ENCODE measurements at places on chromosomes 7 and 10. TPM values are rescaled to one million over a fixed set of nuclear protein-coding genes. Genes with fewer than 3 reads are reported as not detected.

The UNC5B gene
- total RNA-seq, result 0.87 TPM

The TAS2R3 gene
- not detected for total RNA-seq

The KCNIP2 gene
- total RNA-seq, result 1.1 TPM

The MCM10 gene
- 25.2 TPM for total RNA-seq

The KIAA1217 gene
- 3.1 TPM for total RNA-seq

The CCDC3 gene
- total RNA-seq, result 0.95 TPM

The ZNF479 gene
- not detected for total RNA-seq

The GHRHR gene
- not detected for total RNA-seq

The FAM25A gene
- total RNA-seq, result not detected

The LIPM gene
- not detected for total RNA-seq

The CALCR gene
- not detected for total RNA-seq

The ASAH2 gene
- total RNA-seq, result 3.3 TPM

The FAM25C gene
- total RNA-seq, result 2.0 TPM

The PKD2L1 gene
- total RNA-seq, result 0.15 TPM

The ZCCHC24 gene
- 5.3 TPM for total RNA-seq

The NPC1L1 gene
- 0.06 TPM for total RNA-seq

The KAT6B gene
- 7.1 TPM for total RNA-seq

The WNT2 gene
- total RNA-seq, result not detected

The CALML5 gene
- total RNA-seq, result not detected

The SPDYE6 gene
- total RNA-seq, result not detected

The DGKI gene
- total RNA-seq, result 0.38 TPM

The RASSF4 gene
- 1.5 TPM for total RNA-seq

The DLX6 gene
- total RNA-seq, result not detected

The PALD1 gene
- 5.9 TPM for total RNA-seq

The SFMBT2 gene
- total RNA-seq, result 14.9 TPM

The NPY4R2 gene
- total RNA-seq, result 30.4 TPM

The SGCE gene
- total RNA-seq, result 58.1 TPM

The NODAL gene
- not detected for total RNA-seq

The AKR1C8 gene
- total RNA-seq, result 0.49 TPM

The PNLIPRP3 gene
- total RNA-seq, result not detected

The FAM13C gene
- total RNA-seq, result 0.28 TPM

The ANKRD2 gene
- total RNA-seq, result 4.2 TPM

The SLC16A12 gene
- not detected for total RNA-seq

The FGF8 gene
- total RNA-seq, result 0.08 TPM

The GRM3 gene
- not detected for total RNA-seq

The C10orf67 gene
- 0.06 TPM for total RNA-seq

The CTBP2 gene
- total RNA-seq, result 102 TPM

The HOXA2 gene
- 1.4 TPM for total RNA-seq

The NANOS1 gene
- total RNA-seq, result 2.8 TPM

The GSAP gene
- 3.0 TPM for total RNA-seq

The NUTM2A gene
- 0.07 TPM for total RNA-seq

The CPXM2 gene
- total RNA-seq, result not detected

The UCMA gene
- total RNA-seq, result not detected

The HABP2 gene
- 0.13 TPM for total RNA-seq

The NKX2-3 gene
- total RNA-seq, result 0.06 TPM

The AKR1E2 gene
- 9.2 TPM for total RNA-seq

The CAMK2B gene
- 0.20 TPM for total RNA-seq

The GNGT1 gene
- total RNA-seq, result not detected

The AKR1C3 gene
- total RNA-seq, result 1,302 TPM

The FAM25G gene
- total RNA-seq, result not detected

The CCDC6 gene
- 25.1 TPM for total RNA-seq

The GPR15LG gene
- not detected for total RNA-seq

The CPA1 gene
- not detected for total RNA-seq

The GIMAP6 gene
- not detected for total RNA-seq

The TRPV5 gene
- not detected for total RNA-seq

The CCL24 gene
- not detected for total RNA-seq

The MSRB2 gene
- total RNA-seq, result 15.7 TPM

The TMEM60 gene
- total RNA-seq, result 25.8 TPM

All from A549 treated with DMSO at 1 μM for 4 hours (cell line).